ENCODE measurements at places on chromosomes 2 and 18.

DNA sequence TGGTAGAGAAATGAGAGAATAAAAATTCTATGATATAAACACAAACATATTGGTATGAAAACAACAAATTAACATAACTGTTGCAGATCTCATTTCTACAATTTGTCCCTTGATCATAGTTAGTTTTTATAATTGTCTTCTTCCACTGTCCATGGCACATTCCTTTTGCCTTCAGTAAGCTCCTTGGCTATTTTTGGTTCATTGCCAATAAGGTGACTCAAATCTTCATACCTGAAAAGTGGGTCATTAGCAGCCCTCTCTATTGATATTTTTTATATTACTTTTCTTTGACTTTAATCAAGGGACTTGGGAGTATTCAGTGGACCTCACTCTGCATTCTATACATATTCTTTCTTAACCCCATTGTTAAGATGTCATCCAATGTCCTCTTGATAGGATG is 552.9 kb downstream of the TDRD15 start:
- no peak for DNase-seq

- DNase-seq, result no peak
These were observed 173.2 kb downstream of the SOCS6 start for GRCh38 chr18:70462078-70462439.

DNA sequence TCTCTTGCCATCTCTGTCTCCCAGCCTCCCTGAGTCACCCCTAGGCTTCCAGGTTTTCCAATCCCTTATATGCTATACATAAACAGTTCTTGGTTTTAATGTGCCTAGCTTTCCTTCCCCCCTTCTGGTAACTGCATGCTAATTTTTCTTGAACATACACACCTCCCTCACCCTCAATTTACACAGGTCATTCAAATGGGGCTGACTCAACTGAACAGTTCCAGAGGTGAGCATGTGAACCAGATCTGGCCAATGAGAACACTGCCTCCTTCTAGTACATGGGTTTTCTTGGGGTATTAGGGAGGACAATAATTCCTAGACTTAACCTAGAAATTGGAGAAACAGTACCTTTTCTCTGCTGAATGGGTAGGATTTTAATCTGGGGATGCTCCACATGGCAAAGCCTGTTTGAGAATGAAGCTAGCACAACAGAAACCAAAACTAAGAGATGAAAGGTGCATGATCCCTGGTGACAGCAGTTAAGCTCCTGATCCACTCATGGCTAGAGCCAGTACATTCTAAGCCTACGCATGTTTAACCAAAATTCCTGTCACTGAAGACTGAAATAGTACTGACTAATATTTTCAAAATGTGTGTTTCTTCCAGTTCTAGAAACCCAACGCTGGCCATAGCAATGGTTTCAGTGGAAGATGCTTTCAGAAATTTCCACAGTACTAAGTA is 11.8 kb downstream of the SLC25A12 start:
- DNase-seq, result no peak

GRCh38 chr18:79917169-79917852 is 34.1 kb downstream of the SLC66A2 start:
- DNase-seq, result no peak

DNA sequence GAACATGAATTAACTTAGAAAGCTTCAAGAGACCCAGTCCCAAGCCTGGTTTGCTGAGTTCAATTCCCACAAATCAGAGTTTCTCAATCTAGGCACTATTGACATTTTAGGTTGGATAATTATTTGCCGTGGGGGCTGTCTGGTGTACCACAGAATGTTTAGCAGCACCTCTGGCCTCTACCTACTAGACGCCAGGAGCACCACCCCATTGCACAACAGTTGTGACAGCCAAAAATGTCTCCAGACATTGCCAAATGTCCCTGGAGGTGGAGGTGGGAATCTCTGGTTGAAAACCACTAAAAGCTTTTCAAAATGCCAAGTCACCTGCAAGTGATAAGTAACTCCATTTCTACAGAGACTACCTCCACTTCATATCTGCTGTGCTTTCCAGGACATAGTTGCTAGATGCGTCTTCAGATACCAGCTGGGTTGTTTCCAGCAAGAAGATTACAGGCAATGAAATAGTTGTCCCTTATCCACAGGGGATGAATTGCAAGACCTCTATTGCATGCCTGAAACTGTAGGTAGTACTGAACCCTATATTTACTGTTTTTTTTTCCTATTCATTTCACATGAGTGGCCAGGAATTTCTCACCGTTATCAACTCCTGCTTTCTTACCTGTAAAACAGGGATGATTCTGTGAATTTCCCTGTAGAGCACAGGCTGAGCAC is 554.3 kb downstream of the ZEB2 start:
- DNase-seq, result no peak

GRCh38 chr18:59715966-59716369 is 18.7 kb upstream of the CCBE1 start:
- no peak for DNase-seq

DNA sequence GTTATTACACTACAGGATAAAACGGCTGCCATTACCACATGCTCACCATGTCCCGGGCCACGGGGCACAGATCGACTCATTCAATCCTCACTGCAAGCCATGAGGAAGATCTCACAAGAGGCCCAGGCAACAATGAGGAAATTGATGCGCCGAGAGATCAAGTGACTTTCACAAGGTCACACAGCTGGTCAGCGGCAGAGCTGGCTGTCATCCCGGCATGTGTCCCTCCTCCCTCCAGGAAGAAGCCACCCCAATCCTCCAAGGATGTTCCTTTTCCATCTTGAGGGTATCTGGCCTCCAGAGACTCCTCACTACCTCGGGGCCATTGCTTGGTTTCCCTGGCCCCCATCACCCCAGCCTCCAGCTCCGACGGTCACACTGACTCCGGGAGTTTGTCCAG is 65.3 kb upstream of the GLI2 start:
- no peak for DNase-seq

DNA sequence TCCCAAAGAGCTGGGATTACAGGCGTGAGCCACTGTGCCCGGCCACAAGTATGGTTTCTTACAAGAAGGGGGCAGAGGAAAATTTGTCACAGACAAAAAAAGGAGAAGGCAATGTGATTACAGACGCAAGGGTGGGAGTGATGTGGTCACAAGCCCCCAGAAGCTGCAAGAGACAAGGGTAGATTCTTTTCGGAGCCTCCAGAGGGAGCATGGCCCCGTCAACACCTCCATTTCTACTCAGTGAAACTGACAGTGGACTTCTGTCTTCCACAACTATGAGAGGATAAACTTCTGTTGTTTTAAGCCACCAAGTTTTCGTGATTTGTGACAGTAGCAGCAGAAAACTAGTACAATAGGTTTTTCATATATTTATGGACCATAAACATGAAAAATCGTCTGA is 2.1 kb upstream of the TCF7L1 start:
- no peak for DNase-seq

DNA sequence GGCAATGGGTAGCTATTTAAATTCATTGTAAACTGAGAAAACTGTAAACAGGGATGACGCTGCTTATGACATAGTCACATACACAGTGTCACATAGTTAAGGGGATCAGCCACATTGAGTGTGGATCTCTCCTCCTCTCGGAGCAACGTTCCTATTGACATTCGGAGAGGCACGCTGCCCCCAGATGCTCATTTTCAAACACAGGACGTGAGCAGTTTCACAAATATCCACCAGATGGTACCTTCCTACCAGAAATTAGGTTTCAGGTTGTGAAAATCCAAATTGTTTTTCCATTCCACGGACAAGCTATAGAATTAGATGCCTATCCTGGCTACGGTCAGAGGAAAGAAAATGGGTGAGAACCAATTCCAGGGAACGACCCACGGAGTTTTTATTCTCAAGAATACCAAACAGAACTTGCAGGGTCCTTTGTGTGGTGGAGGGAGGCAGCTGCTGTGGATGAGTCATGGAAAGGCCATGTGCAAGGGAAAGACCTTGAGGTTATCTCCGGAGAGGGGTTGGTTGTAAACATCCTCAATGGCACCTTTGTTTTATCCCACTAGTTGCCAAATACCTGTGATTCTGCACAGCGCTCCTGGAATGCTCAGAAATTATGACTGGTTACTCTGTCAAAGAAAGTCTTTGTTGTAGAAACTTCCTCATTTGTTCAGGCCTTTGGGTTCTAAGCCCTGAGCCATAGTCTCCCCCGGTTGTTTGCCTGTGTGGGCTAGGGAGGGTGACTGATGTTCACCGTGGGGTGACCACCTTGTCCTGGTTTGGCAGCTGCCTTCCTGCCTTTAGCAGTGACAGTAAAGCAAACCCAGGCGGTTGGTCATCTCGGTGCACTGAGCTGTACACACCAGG is 88.0 kb downstream of the ACTR3 start:
- peak; percentile 55 for DNase-seq

DNA sequence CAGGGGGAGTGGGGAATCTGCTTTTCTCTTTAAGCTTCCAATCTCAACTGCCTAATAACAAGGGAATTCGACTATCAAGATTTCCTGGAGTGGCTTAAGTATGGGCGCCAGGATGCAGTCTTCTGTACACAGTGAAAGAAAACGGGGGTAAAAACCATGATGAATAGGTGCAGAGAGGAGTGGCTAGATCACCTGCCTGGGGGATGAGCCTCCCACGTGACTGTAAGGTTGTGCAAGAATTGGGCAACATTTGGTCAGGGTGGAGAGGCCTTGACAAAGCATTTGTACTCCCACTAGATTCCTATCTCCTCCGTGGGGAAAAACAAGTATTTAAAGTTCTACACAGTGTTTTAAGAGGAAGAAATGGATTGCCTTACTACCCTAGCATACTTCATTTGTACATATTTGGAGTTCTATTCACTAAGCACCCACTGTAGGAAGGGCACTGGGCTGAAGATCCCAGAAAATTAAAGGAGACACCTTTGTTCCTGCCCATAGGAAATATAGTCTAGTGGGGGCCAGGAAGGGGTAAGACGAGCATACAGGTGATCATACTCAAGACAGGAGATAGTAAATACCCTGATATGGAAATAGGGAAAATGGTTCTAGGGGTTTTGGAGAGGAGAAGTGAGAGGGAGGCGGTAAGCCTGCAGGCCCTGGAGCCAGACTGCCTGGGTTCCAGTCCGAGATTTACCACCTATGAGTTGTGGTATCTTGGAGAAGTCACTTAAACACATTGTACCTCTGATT is 29.2 kb downstream of the EPAS1 start:
- DNase-seq, result no peak

GRCh38 chr2:200121931-200122330 is 166.5 kb downstream of the MAIP1 start:
- no peak for DNase-seq

GRCh38 chr2:204219196-204219595 is 282.6 kb downstream of the ICOS start:
- no peak for DNase-seq

DNA sequence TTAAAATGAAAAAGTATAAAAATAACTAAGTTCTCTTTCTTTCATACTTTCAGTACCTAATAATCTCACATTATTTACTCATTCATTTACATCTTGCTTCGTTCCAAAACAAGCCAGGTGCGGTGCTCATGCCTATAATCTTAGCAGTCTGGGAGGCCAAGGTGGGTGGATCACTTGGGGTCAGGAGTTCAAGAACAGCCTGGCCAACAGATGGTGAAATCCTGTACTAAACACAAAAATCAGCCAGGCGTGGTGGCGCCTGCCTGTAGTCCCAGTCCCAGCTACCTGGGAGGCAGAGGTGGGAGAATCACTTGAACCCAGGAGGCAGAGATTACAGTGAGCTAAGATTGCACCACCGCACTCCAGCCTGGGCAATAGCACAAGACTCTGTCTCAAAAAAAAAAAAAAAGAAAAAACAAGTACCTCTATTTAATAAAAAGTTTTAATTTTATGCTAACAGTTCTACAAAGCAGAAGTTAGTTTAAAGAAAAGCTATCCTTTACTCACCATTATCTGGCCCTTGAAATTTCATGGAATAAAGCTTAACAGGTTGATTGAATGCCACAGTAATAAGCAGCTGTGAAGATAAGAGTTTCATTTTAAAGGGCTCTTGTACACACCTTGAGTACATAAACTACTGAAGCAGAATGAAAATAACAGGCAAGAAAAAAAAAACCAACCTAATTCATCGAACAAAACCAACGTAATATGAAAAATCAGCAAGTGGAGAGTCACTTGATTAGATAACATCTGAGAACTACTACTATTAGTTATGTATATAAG is 22.5 kb downstream of the TXNL1 start:
- DNase-seq, result no peak

- no peak for DNase-seq
These were observed 95.7 kb upstream of the BOD1L2 start for GRCh38 chr18:57051021-57051656.

GRCh38 chr2:233597522-233597921 is 19.9 kb upstream of the UGT1A8 start:
- DNase-seq, result no peak

DNA sequence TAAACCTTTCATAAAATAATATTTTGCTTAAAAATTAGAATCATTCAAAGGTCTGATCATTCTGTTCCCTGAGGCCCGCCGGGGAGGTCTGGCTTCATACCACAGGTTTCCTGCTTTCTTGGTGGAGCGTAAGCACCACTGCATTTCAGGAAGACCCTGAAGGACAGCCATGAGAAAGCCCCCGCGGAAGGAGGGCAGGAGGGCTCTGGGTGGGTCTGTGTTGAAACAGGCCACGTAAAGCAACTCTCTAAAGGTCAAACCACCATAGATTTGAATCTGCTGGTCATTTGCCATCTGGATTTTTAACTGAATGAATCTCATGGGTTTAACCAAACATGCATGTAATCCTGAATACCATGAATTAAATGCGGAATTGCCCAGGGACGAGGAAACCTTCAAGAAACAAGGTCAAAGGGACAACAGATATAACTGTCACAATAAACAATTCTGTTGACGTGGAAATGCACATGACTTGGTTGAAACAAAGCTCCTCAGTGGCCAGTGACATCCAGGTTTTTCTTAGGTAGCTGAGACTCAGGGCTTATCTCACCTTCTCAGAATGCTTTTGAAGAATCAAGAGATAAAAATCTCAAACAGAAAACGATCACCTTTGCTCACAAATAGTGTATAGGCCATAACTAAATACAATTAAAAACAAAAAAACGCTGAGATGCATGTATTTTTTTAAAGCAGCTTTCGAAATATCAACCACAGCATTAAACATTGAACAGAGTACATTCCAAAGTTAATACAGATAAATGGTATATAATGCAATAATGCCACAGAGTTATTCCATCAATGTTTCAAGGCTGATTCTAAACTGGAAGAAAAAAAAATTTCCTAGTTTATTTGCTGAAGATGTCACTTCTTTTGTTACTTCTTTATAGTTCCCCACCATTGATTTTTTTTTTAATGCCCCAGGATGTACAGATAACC is 193.2 kb downstream of the BCL2 start:
- no peak for DNase-seq

DNA sequence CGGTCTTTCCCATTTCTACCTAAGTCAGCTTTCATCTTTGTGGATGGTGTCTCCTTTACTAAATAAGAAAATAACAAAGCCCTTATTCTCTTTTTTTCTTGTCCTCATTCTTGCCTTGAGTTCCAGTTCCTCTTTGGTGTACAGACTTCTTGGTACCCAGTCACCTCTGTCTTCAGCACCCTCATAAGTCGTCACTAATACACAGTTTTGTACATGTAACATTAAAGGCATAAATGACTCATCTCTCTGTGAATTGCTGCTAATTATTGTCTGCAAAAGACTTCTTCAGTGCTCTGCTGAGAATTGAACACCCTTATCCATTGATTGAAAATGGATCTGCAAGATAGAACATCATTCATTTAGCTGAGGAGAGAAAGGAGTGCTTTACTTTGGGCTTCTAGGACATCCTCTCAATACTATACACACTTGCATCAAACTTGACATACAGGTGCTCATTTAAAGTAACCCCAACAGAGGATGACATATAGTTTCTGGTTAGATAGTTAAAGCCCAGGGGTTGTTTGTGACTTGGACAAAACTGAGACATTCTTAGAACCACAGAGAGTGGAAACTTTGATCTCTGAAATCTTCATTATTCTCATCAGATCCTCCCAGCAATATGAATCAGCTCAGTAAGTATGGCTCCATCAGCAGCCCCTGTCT is 97.0 kb downstream of the XRCC5 start:
- DNase-seq, result no peak

GRCh38 chr18:48161191-48161910 is 230.9 kb upstream of the SMAD2 start:
- DNase-seq, result peak; percentile 92

All from frontal cortex (tissue), 4 donors.